ENCODE measurements at places on chromosomes 16 and 17. TPM values are rescaled to one million over a fixed set of nuclear protein-coding genes. Genes with fewer than 3 reads are reported as not detected.

The DNAH17 gene
- total RNA-seq = not detected

The OR1G1 gene
- not detected for total RNA-seq

The IKZF3 gene
- 0.26 TPM for total RNA-seq

The KCNH6 gene
- not detected for total RNA-seq

The KRTAP2-1 gene
- total RNA-seq = not detected

The POLDIP2 gene
- total RNA-seq = 158 TPM

The SDK2 gene
- not detected for total RNA-seq

The NUDT21 gene
- total RNA-seq = 165 TPM

The NECAB2 gene
- 0.10 TPM for total RNA-seq

Measured in HT-29 (cell line).